Activated T-cell treated with anti-CD3 and anti-CD28 coated beads, Interleukin-2, amount 50 U/mL, for 72 hours (primary cell): ENCODE measurements at places on chromosomes 1 and 21.

- DNase-seq = no peak
Measured at GRCh38 chr1:246815693-246816270, 91.6 kb downstream of the SCCPDH start.

- DNase-seq = no peak
Measured at GRCh38 chr1:48793863-48794262, 17.2 kb upstream of the BEND5 start.

DNA sequence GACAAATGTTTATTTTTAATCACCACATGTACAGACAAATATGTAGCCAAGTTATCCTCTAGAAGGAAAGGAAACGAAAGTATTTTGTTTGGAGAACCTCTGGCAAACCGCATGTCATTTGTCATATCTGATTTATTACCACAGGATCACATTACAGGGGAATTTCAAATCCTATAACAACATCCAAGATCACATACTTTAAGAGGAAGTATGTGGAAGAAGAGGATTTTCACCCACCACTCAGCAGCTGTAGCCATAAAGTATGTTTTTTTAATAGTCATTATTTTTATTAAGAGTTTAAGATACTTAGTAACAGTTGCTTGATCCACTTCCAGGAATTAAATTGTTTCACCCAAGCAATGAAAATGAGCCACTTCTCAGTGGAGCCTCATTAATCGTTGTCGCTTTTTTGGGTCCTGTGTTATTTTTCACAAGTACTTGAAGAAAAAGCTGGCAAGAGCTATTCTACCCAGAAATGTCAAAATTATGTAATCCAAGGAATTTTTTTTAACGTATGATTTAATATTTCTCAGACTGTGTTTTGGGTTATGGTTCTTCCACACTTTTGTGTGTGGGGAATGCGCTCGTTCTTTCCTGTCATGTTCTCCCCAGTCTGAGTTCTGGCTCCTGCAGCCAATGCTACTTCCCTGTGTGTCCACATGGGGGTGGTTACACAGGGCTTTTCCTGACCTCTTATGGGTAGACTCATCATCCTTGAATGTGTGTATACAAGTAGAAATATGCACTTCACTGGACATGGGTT is 6.9 kb downstream of the SERTAD4 start:
- DNase-seq = no peak

GRCh38 chr1:25128121-25128621 is 104.1 kb downstream of the SYF2 start:
- no peak for DNase-seq

- DNase-seq = no peak
Measured at GRCh38 chr21:46038871-46039397, 57.4 kb downstream of the COL6A1 start.

GRCh38 chr1:212958175-212958574 is 7.8 kb downstream of the VASH2 start:
- no peak for DNase-seq

- DNase-seq = no peak
Measured at GRCh38 chr1:162093095-162093494, 23.6 kb downstream of the NOS1AP start.

GRCh38 chr1:36689992-36690391 is 207.3 kb upstream of the CSF3R start:
- DNase-seq = no peak

DNA sequence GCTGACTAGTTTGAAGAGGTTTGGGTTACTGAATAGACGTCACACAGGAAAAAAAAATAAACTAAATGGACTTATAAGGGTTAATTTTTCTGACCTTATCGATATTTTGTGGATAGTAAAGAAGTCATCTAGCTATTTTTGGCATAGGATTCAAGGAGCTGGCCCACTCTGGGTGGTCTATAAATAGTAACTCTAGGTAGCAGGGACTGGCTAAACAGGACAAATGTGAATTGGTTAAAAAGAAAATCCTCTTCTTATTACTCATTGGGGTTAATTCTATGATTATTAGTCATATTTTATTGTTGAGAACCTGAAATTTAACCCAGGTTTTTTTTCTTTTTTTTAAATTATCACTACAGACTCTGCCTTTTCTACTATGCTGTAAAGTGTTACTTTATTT is 61.7 kb downstream of the ATF6 start:
- DNase-seq = no peak

DNA sequence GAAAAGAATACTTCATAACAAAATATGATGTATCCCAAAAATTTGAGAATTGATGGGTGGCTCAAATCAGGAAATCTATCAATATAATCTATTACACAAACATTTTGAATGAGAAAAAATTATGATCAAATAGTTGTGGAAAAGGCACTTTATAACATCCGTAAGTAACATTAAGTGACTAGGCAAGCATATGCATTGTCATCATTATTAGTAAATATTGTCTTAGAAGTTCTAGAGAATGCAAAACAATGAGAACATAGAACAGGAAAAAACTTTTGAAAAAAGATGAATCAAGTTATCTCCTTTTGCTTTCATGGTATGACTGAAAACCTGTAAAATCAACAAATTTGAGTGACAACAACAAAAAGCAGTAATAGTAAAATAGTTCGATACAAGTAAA is 42.9 kb downstream of the VCAM1 start:
- DNase-seq = no peak

GRCh38 chr1:68780919-68781318 is 284.0 kb upstream of the DEPDC1 start:
- DNase-seq = no peak

- DNase-seq = no peak
Measured at GRCh38 chr1:16927711-16928485, 6.2 kb downstream of the CROCC start.

DNA sequence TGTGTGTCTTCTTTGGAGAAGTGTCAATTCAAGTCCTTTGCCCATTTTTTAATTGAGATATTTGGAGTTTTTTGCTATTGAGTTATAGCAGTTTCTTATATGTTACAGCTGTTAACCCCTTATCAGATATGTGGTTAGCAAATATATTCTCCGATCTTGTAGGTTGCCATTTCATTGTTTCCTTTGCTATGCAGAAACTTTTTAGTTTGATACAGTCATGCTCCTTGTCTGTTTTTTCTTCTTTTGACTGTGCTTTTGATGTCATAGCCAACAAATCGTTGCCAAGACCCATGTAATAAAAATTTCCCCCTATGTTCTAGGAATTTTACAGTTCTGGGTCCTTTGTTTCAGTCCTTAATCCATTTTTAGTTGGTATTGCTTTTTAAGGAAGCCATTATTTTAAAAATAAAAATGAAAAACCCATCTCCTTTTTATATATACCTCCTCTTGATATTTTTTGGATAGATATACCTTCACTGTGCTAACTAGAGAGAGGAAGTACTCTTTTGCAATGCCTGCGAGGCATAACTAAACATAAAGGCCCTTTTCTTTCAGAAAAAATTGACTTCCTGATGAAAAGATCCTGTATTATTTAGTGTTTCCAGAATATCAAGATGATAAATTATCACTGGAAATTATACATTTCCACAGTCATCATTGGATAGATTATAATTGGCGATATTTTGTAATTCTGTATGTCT is 127.8 kb downstream of the HS2ST1 start:
- no peak for DNase-seq

- DNase-seq = no peak
Measured at GRCh38 chr1:30809514-30810263, 52.1 kb upstream of the LAPTM5 start.

DNA sequence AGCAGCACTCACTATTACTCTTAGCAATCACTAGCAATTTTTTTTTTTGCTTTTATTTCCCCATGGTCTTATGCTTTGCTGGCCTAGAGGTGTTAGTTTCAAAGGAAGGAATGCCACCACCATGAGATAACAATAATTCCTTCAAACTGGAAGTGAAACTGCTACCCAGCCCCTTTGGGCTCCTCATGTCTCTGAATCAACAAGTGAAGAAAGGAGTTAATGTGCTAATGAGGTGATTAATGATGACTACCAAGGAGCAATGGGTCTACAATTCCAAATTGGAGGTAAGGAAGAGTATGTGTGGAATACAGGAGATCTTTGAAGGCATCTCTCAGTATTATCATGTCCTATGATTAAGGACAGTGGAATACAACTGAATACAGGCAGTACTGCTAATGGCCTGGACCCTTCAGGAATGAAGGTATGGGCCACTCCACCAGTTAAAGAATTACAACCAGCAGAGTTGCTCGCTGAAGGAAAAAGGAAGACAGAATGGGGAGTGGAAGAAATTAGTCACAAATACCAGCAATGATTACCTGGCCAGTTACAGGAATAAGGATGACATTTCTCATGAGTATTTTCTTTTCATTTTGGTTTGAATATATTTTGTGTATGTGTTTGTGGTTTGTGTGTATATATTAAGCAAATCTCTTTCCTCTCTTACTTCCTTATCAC is 652.9 kb downstream of the ADGRL2 start:
- no peak for DNase-seq

DNA sequence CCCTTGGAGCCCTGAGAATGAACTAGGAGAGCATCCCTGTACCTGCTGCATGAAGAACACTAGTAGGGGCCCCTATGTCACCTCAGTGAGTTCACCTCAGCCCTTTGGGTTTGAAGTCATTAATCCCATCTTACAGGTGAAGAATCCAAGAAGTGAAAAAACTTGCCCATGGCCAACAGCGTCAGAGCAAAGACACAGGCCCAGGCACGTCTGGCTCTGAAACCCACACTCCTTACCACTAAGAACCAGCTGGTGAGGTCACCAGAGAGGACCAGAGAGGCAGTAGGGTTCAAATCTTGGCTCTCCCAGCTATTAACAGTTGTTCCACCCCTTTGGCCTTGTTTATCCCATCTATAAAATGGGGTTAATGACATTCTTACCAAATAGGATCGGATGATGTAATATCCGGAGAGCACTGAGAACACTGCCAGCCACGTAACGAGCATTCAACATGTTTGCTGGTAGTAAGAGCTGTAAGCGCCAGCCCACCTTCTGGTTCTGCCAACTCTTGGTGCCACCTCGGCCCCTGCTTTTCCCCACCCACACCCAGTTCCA is 8.8 kb downstream of the MATN1 start:
- DNase-seq = no peak

DNA sequence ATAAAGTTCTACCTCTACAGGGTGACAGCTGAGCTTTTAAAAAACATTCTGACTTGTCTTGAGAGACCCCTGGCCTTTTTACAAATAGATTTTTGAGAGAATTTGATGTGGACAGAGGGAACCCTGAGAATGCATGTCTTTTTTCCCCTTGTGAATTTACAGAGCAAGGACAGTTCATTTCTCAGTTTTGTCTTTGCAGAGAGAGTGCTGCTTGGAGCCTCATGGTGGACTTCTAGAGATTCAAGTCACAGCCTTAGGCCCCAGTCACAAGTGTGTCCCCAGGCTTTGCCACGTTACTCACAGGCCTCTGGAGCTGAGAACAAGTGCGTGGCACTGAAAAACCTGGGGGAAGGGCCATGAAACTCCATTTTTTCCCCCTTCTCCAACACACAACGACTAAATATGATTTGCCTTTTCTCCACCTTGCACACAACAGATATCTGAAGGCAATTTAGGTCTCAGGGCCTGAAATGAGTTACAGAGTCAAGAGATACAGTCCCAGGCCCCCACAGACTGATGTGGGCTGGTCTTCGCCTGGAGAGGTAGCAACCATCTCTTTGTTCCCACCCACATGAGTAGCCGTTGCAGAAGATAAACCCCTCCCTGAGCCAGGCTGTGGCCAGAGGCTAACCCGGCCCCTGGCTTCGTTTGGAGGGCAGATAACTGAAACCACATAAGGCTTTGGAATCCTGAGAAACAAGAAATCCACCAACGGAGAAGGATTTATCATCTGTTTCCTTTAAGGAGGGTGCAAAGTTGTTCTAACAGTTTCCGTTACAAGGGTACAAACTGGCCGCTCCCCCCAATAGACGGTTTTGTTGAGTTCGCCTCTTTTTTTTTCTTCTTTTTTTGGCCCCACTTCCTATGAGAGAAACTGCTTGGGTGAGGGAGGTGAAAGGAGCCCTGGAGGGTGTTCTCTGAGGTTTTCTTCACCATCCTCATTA is 1.0 kb upstream of the PIGV start:
- DNase-seq = peak; percentile 46

DNA sequence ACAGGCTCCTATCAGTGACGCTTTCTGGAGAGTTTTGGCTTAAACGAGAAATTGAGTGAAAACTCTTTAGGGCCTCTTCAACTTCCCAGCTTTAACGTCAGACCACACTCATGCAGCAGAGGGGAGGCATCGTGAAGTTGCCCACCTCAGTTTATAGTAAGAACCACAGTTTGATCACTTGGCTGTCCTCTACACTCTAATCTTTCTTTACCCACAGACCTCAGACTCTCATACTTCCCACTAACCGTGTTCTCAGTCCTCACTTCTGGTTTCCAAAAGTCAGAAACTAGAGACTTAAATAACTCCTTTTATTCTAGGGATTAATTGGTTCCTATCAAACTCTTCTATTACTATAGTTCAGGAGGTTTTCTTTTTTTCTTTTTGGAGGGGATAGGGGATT is 302.2 kb downstream of the NTNG1 start:
- DNase-seq = no peak

DNA sequence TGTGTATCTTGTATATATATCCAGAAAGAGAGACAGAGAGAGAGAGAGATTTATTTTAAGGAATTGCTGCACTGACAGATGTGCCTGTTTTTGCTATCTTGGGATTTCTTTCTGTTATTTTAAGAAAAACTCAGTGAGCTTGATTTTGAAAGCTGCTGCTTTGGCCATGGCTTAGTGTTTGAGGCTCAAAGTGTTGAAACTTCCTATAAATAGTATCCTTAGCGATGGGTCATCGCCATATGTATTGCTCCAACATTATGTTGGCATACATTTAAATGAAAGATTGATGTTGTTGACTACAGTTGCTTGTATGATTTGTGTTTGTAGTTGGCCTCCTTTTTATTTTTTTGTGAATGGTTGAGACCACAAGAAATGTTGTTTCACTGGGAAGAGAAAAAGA is 29.0 kb upstream of the NTPCR start:
- DNase-seq = no peak

DNA sequence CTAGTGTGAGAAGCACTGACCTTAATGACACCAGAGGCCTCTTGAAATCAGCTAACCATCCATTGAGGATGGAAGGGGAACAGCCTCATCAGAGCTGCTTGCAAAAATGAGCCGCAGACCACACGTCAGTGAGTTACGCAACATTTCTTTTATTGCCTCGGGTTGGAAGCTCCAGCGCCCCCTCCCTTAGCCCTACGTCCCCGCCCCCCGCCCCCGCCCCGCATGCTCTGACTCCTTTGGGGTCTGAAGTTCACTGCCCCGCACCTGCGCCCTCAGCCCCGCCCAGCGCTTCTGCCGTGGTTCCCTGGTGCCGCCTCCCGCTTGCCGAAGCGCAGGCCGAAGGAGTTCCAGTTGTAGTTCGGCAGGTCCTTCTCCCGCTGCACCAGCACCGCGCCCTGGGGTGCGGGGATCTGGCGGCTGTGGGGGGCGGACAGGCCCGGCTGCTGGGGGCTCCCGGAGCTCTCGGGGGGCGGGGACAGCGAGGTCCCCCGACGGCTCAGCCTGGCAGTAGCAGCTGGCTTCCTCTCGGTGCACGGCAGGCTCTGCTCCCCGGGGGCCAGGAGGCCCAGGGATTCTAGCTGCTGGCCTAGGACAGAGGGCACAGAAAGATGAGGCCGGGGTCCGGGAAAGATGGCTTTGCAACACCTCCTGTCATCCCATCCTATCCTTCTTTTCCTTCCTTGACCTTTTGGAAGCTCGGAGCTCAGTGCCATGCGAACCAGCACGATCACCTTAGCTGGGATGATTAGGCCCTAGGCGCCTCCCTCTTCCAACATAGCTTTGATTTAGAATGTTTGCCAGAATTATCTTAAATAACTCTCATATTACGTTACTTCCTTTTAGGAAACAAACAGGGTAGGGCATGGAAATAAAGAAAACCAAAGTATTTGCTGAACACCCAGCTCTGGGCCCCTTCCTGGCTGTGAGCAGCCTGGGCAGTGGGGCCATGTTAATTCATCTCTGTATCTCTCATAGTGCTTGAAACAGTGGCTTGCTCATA is 5.8 kb downstream of the KISS1 start:
- peak; percentile 44 for DNase-seq
